ENCODE measurements at places on chromosomes 1 and 21.
A peak's percentile ranks its signal among the peaks of the same experiment; 100 is the strongest.

GRCh38 chr1:40803447-40803846 is 19.9 kb downstream of the KCNQ4 start:
- no peak for DNase-seq

- DNase-seq, result no peak
Measured at GRCh38 chr1:224617410-224618355, 1.6 kb downstream of the CNIH3 start.

DNA sequence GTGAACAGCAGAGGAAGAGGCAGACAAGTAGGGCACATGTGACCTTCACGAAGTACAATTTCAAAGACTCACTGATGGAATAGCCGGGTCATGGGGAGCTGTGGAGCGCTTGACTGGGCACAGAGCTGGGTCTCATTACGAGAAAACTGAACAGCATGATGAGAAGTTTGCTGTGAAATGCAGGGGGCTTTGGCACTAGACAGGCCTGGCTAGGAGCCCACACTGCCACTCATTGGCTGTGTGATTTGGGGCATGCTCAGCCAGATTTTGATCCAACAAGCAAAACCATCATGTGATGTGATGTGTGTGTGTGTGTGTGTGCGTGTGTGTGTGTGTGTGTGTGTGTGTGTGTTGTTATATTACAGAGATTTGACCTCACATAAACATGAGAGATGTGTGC is 4.9 kb upstream of the IFNGR2 start:
- DNase-seq, result no peak

DNA sequence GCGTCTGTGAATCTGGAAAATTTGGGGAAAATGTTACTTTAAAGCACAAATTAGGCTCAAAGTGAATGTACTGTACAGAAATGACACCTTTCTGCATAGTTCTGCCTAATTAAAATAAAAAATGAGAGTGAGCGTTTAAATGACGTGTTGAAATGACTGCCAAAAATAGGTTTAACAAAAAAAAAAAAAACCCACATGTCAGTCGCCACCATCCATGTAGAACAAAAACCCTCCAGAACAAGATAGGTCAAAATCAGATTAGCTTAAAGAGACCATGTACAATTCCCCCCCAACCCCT is 745 bp downstream of the PARP1 start:
- no peak for DNase-seq

GRCh38 chr1:198462365-198463019 is 78.0 kb downstream of the ATP6V1G3 start:
- DNase-seq, result no peak

DNA sequence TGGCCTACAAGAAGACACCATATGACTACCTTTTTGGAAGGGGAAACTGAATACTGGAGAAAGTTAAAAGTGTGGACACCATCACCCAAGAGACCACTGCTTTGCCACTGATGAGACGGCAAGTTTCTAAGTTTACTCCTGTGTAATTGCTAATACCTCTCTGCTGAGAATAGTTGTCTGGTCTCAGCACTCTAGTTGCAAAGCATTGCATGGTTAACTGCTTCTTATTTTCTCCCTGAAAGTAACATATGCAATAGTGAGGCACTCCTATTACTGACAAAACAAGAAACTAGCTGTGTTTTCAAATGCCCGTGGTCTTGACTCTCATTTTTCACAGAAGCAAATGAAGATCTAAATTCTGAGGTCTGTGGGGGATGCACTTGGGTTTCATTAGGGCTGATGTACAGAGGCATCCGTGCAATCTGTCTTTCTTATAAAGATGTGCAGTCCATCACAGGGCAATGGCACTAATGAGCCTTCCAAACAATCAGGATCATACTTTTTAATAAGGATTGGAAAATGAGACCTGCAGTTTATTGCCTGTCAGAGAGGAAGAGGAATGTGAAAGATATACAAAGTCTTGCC is 62.9 kb downstream of the IFI44 start:
- no peak for DNase-seq

DNA sequence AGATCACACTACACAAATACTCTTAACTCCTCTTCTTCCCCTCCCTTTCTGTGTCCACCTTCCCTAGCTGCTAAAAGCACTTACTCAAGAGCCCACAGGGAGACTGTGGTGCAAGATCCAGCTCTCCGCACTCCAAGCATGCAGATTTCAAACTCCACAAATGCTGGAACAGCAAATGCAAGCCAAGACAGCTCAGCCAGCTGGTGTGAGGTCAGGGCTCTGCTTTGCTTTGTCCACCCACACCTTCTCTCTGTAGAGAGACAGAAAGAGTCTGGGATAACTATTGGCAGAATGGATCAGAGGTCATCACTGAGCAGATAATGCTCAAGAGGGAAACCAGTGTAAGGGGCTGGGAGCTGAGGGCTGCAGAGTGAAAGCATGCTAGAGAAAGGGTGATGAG is 45.2 kb upstream of the DPT start:
- DNase-seq, result no peak

- peak; percentile 57 for DNase-seq
Measured at GRCh38 chr21:15065392-15066122, 757 bp upstream of the NRIP1 start.

- no peak for DNase-seq
Measured at GRCh38 chr1:84367219-84367618, 31.1 kb upstream of the DNASE2B start.

DNA sequence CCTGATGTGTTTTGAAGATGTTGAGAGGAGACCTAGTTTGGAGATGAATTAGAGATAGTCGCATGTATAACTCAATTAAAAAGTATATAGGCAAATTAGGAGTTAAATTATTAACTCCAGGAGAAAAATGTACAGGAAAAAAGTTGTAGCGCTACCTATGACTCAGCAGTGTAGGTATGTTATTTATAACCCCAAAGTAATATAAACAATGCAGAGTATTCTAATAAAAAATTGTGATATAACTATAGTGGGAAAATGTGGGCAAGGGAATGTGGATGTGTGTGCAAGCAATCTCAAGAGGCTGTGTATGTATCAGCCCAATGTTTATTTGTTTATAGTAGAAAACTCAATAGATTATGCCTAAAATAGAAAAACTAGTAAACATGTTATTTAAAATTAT is 144.5 kb downstream of the BRINP2 start:
- no peak for DNase-seq

- no peak for DNase-seq
Measured at GRCh38 chr1:151158751-151159251, 2.4 kb downstream of the TNFAIP8L2 start.

DNA sequence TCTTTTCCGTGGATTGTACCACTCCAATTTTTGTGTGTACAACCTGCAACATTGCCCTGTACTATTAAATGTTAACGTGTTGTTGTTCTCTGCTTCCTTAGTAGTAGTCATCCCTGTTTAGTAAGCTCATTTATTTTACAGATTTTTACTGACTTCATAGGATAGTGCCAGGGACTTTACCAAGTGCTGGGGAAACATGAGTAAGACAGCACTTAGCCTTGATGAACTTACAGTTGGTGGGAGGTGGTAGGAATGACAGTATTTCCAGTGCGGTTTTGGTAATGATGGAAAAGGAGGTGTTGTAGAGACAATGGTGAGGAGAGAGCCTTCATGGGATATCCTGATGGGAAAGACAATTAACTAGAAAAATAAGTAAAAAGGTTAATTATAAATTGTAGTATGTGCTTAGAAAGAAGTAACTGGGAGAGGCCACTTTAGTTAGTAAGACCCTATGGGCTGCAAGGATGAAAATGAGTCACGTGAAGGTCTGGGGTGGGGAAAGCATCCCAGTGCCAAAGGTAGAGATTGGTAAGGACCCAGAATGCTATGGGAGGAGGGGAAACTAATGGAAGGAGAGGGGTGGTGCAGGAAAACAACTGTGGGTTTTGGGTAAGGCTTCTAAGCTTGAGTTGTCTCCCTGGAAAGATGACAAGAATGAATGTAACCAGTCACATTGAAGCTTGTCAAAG is 1.7 kb downstream of the RLF start:
- DNase-seq, result no peak

DNA sequence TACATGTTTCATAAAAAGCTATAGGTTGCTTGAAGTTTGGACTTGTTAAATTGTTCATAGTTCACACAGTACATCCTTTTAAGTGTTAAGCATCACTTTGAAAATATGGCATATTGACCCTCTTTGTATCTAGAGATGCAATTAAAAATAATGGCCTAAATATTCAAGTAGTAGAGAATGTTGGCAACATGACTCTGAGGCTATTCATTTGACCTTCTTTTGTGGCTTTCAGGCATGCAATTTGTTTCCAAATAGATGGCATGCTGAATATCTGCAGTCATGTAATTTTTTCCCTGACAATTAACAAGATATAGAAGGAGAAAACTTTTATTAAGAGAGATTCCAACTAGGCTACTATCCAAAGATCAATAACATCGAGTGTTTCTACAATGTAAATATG is 230.5 kb upstream of the ZRANB2 start:
- no peak for DNase-seq

DNA sequence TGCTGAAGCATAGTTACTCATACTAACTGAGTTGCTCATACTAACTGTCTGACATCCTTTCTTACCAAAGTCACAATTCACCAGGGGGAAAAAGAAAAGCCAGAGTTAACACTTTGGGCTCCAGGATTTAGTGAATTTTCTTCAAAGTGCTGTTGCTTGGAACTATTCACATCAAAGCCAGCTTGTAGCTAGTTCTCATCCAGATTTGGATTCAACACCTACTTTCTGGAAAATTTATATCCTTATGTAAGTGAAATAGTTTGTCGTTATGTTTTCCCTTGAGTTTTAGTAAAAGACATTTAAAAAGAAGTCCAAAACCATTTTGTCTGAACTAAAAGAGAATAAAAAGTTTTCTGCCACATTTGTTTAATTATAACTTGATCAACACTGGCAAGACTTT is 264.6 kb downstream of the BRINP2 start:
- DNase-seq, result no peak

GRCh38 chr1:115469703-115470476 is 131.8 kb upstream of the NGF start:
- DNase-seq, result peak; percentile 1

GRCh38 chr21:32817208-32817607 is 45.7 kb upstream of the PAXBP1 start:
- DNase-seq, result no peak

GRCh38 chr1:227424953-227425352 is 106.7 kb upstream of the CDC42BPA start:
- no peak for DNase-seq

GRCh38 chr1:212749821-212750535 is 41.6 kb downstream of the NSL1 start:
- no peak for DNase-seq

Data from activated naive CD4-positive, alpha-beta T cell (primary cell).